Activated naive CD4-positive, alpha-beta T cell treated with anti-CD3 and anti-CD28 coated beads for 36 hours (primary cell): ENCODE measurements at places on chromosomes 5 and 9.

DNA sequence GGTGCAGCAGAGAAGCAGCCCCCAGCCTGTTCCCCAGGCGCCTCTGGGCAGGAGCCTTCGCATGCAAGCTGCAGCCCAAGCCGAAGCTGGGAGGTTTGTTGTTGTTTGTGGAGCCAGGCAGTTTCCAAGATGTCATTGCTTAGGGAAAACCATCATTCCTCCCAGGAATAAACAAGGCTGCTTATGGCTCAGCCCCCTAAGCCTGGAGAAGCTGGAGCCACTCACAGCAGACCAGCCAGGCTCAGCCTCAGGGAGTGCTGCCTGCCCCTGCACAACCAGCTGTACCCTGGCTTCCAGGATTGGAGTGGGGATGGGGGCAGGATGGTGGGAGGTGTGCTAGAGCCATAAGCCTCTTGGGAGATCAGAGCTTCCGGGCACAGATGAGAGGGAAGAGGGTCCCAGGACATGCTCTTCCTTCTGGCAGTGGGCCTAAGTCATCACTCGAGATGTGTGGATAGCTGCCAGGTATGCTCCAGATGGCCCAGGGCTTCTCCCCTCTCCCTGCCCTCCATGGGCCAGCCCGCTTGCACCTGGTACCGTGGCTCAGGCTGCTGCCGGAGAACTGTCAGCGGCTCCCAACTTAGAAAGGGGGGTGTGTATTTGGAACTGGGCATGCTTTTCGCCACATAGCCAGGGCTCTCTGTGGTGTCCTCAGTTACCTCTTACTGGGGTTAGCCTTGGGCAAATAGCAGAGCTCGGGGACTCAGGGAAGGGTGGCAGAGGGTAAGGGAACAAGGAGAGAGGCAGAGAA lies 105.2 kb downstream of the RGS3 start:
- peak; percentile 2 for DNase-seq

GRCh38 chr9:14882090-14882489 lies 28.1 kb downstream of the FREM1 start:
- DNase-seq = no peak

DNA sequence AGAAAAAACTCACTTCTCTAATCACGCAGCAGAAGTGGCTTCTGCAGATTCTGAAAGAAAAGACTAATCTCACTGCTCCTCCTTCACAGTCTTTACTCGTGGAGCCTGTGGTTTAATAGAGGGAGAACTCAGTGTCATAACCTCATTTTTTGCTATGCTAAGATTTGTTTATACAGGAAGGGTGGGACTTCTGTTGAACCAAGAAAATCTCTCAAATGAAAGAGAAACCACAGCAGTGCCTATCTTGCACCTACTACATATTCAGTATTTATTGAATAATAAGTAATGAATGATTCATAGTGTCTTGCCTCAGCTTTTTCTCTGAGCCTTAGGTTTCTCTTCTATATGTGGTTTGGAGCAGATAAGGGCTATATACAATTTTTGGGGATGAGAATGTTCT lies 136.1 kb upstream of the DMAC1 start:
- DNase-seq = no peak

GRCh38 chr9:115423646-115424045 lies 305.7 kb upstream of the TNC start:
- DNase-seq = no peak

GRCh38 chr5:67620424-67621397 lies 424.1 kb upstream of the CD180 start:
- no peak for DNase-seq

DNA sequence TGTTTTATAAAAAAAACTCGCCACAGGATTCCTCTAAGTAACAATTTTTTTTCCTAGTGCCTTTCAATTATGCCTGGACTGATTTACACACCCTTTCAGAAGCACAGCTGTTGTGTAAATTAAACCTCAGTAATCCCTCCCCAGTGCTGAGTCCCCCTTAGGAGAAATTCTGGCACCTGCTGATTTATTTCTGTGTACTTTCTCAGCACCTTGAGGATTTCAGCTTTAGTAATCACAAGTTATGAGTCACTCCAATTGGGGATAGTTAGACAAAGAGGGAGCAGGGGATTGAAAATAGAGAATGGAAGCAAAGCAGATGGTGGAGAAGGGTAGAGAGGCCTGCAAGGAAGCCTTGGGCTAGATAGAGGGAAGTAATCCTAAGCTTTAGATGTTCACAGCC lies 171.7 kb downstream of the TTLL11 start:
- DNase-seq = no peak

DNA sequence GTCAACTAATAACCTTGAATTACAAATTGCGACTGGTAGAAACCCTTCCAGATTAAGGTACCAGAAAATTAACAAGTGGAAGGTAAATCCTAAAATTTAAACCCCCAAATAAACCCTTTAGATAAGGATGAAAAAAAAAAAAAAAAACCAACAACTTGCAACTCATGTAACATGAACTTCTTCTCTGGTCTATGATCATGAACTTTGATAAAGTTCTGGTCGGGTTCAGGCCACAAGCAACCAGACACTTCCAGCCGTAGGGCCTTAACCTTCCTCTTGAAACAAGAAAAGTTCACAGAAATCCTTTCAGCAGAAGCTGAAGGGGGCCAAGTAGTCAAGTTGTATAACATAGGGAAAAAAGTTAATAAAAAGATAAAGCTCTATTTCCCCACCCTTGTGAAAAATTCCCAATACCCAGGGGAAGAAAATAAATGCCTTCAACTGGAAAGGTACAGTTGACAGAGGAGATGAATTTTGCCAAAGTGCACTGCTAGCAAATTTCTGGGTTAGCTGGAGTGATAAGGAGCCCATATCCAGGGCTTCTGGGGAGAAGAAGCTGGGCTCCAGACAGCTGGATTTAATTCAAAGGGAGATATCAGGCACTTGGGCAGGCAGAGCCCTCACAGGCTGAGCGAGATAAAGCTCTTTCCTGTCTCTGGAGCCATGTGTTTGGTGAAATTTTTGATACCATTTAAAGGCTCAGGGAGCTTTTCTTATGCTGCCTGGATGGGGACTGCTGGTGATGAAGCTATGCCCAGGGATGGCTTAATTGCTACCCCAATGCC lies 234.2 kb upstream of the PANK3 start:
- no peak for DNase-seq

- no peak for DNase-seq
Observed at GRCh38 chr9:29556317-29556716, 1983.0 kb upstream of the C9orf72 start.

GRCh38 chr5:140548791-140549190 lies 1.3 kb downstream of the EIF4EBP3 start:
- no peak for DNase-seq

- no peak for DNase-seq
Observed at GRCh38 chr9:132408521-132408920, 1.5 kb upstream of the CFAP77 start.

GRCh38 chr5:168788107-168788506 lies 208.9 kb upstream of the PANK3 start:
- no peak for DNase-seq

DNA sequence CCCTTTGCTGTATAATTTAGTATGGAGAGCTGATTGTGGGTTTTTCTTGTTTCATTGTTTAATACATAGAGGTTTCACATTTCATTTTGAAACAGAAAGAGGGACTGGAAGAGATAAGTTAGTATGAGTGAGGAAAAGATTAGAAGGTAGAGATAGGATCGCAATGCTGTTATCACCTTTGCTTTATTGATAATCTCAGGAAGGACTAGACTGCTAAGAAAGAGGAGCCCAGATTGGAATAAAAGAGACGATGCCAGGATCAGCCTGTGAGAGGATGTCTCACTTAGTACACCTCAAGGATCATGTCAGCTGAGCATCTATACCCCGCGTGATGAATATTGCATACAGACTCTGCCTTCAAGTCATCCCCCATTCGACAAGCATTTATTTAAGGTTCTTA lies 178.0 kb upstream of the DMAC1 start:
- DNase-seq = no peak

DNA sequence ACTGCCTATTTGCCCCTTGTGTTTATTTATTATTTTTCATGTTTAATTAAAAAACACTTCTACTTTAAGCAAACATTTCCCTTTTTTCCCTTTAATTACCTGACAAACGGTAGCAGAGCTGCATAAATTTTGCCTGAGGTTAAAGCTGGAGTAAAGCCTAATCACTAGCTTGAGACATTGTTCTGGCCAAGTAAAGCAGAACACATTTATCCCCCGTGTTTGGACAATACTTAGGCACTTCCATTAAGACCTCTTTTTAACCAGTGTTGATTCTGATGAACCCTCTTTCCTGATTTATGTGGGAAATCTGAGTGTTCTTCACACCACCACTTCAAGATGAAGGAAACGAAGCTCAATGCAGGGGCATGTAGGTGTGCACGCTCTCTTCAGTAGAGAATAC lies 54.5 kb downstream of the BNC2 start:
- DNase-seq = no peak

DNA sequence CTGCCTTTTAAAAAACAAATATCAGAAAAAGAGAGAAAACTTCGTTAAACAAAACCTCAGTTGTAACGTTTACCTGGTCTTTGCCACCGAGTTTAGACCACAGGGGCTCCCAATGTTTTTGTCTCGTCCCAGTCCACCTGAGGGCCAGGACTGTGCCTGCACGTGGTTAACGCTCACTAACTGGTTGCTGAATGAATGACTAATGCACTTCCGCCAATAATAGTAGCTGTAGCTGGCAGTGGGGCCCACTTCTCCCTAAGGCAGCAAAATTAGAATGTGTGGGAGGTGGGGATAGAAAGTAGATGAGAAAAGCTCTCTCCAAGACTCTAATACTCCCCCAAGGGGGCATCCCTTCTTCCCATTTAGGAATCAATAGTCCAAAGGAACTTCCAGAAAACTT lies 29.1 kb upstream of the MED27 start:
- no peak for DNase-seq

DNA sequence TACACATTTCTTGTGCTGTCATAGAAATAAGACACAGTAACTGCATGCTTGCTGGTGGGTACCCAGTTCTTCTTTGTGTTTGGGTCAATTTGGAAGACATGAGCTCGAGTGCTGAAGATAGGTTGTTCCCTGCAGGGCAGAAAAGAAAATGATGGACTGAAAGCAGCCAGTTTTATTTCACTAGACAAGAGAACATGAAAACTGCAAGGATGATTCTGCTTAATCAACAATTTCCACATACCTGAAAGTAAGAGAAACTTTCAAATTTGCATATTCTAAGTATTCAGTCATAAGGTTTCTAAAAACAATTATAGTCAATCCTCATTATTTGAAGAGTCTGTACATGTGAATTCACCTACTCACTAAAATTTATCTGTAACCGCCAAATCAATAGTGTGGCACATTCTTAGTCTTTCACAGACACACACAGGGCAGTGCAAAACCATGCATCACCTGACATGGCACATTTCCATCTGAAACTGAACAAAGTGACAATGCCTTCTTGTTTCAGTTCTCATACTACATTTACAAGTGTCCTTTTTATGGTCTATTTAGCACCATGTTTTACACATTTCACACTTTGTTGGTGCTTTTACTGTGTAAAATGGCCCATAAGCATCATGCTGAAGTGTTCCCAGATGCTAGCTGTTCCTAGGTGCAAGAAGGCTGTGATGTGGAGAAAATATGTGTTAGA lies 56.9 kb downstream of the HOMER1 start:
- DNase-seq = peak; percentile 8

GRCh38 chr9:6897207-6897822 lies 139.5 kb downstream of the KDM4C start:
- no peak for DNase-seq

DNA sequence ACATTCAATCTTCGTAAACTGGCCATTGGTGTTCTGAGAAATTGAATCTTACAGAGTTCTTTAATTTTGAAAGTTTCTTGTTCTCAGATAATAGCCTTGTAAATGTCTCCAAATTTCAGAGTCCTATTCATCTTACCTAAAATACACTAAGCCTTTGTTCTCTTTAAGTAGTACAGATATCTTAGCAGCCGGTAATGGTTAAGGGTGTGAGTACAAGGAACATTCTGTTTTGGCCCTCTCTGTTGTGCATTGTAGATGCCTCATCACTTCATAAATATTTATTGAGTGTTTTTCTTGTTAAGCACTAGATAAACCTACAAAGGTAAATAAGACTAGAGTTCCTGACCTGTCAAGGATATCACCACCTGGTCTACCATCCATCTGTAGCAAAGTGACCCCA lies 35.2 kb downstream of the ZCCHC7 start:
- no peak for DNase-seq

- DNase-seq = no peak
Observed at GRCh38 chr9:94905606-94906005, 179.1 kb downstream of the AOPEP start.

GRCh38 chr9:109440117-109440515 lies 58.0 kb downstream of the PTPN3 start:
- no peak for DNase-seq

DNA sequence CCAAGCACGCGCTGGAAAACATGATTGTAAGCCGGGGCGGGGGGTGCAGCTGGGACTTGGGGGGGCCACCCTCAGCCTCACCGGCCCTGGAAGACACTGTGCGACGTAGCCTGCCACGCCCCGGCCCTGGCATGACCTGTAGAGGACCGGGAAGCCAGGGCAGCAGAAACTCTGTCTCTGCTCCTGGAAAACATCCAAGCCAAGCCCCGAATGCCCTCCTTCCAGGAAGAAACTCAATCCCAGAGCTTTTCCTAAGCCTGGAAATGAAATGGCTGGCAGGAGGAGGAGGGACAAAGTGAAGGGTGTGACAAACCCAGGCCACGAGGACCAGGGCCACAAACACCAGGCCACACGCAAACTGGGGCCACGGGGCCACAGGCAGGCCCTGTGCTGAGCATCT lies 55.4 kb downstream of the KCNT1 start:
- no peak for DNase-seq

DNA sequence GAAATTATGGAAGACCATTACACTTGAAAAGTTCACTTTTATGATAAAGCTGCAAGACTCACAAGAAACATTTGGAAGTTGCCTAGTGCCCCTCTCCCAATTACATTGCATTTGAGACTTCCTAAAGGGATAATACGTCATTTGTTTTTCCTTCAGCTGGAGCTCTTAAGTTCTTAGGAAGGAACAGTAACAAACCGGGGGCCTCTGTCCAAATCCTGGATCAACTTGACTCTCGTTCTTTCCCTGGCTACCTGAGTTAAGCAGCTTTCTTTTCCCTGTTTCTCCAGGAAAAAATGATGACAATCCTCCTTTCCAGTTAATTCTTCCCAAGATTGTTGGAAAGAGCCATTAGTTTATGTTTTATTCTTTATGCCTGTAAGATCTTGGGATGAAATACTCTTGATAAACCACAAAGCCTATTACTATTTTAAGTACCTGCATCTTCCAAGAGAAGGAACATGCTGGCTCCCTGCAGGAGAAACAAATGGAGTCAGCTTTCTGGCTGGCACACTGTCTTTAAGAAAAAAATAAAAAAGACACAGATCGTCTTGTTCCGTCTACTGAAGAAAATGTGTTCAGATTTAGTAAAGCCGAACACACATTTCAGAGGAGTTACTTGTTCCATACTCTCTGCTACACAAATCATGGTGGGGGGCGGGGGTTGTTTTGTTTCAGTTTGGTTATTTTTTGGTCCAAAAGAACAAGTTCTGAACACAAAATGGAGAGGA lies 297.9 kb downstream of the EFNA5 start:
- no peak for DNase-seq

- no peak for DNase-seq
Observed at GRCh38 chr9:81619353-81620001, 69.9 kb downstream of the TLE1 start.

GRCh38 chr9:73125651-73126050 lies 26.0 kb upstream of the ANXA1 start:
- DNase-seq = no peak

- DNase-seq = no peak
Observed at GRCh38 chr9:123420592-123421111, 64.7 kb downstream of the CRB2 start.

GRCh38 chr9:123864251-123864650 lies 65.7 kb downstream of the DENND1A start:
- no peak for DNase-seq
